Lung (tissue), 17 donors: ENCODE measurements at places on chromosomes 11 and 22. TPM values are rescaled to one million over a fixed set of nuclear protein-coding genes. Genes with fewer than 3 reads are reported as not detected.

DNA sequence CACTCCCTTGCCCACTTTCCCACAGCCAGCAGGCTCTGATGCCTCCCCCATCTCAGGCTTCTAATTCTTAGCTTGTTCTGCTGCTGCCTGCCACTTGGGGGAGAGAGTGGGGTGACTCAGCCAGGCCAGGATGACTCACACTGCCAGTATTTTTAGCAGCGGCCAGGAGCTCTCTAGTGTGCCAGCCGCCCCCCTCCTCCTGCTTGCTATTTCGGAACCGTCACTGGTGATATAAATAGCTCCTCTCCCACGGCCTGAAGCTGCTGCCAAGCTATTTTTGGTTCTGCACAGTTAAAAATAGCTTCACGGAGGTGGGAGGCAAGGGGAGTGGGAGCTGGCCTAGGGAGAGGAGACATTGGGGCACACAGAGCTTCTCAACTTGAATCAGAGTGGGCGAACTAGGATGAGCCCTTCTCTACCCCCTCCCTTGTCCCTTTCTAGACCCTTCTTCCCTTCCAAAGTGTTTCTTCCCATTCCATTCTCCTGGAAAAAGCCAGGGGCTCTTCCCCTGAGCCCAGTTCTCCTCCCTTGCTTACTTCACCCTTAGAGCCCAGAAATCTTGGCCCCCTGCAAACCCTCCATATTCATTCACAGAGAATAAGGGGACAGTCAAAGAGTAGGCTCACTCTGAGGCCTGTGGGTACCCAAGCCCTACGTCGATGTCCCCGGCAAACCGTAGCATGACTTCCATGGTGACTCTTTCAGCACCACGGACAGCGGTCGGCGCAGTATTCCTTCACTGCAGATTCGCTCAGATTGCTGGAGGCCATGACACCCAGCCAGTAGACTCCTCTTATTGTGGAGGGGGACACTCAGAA is 2.5 kb upstream of the NPAS4 start:
- peak; percentile 77 for DNase-seq

GRCh38 chr11:78380615-78381051 is 37.0 kb downstream of the GAB2 start:
- DNase-seq = no peak

DNA sequence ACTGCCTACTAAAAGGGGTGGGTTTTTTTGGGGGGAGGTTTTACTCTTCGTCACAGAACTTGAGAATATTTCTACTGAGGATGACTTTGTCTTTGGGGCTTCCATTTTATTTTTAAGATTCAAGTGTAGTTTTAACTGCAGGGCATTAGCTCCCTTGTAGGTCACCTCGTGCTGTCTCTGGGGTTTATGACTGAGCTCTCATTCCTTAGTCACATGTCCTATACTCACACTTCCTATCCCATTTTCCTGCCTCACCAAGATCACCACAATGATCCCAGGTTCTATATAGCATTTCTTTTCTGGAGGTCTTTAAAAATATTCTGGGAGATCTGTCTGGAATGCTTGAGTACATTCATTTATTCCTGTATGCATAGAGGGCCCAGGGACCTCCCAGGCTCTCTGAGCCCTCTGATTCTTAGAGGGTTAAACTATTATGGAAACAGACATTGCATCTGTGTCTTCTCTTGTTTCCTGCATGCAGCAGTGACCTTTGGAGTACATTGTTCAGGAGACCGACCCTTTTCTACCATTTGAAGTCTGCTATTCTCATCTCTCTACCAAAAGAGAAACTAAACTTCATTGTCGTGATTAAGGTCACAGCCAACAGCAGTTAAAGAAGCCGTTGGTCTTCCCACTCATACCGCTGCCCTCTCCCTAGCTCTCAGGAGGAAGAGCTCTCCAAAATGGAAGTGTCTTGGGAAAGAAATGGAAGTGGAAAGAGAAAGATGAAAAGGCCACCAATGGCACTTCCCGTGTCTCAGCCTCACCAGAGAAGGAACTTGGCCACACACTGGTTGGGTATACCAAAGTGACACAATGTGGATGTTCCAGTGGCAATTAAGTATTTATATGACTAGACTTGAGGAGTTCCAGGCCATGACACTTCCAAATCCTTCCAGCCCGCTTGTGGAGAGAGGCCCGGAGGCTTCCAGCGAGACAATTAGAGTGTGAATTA is 77.5 kb downstream of the ZBTB16 start:
- DNase-seq = peak; percentile 11

GRCh38 chr22:41285820-41286638 is at the start of gene RANGAP1:
RANGAP1 (minus strand) TSS chr22:41286187; CDS start chr22:41281044, 5,143 bp downstream.
- DNase-seq = peak; percentile 100

- DNase-seq = peak; percentile 24
Measured at GRCh38 chr11:113085446-113085845, 124.2 kb downstream of the NCAM1 start.

GRCh38 chr11:23097891-23098290 is 237.6 kb upstream of the CCDC179 start:
- no peak for DNase-seq

- no peak for DNase-seq
Measured at GRCh38 chr22:28802595-28803123, 2.3 kb upstream of the XBP1 start.

DNA sequence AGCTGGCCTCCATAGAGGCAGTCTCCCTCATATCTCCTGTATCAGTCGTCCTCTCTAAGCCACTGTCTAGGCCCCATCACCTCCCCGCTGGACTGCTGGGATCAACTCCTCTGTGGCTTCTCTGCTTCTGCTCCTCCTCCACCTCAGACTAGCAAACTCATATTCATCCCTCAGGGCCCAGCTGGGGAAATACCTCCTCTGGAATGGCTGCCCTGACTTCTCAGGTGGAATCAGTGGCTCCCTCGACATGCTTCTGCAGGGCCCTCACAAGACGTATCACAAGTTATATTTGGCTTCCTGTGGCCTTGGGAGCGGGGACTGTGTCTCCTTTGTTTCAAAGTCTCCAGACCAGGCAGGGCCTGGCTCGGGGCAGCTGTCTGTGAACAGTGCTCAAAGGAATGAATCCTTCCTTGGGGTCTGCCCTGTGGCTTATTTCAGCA is 10.0 kb downstream of the SLC29A2 start:
- no peak for DNase-seq

DNA sequence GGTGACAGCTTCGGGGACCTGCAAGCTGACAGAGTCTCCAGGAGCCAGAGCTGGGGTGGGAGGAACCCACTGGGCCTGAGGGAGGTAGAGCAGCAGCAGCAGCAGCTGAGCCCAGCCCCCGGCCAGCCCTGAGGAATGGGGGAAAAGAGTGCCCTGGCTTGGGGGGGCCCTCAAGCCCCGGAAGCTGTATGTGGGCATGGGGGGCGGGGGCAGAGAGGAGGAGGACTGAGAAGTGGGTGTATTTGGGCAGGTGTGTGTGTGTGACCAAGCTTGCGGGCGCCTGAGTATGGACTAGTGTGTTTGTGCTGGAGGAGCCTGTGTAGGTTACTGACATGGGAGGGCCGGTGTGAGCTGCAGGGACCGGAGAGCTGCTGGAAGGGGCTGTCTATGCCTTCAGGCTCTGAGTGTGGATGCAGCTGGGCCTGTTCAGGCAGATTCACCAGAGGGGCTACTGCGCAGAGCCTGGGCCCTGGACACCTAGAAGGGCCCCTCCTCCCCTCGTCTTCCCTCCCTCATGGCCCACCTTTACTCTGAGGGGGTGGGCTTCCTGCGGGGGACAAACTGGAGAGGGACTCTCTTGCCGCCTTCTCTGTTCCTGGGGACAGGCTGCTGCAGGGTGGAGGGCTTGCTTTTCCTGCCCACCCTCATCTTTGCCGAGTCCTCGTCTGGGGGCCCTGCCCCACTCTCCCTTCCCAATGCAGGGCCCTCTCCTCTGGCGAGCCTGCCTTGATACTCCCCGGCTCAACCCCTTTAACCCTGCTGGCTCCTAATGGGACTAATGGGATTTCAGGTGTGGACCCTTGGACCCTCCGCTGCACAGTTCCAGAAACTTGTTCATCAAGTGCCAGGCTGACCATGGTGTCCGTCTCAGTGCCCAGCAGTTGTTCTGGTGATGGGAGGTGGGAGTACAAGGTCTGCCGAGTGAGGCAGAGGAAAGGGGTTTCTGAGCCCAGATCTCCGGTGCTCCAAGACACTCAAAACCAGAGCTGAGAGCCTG is 28.2 kb downstream of the ST3GAL4 start:
- DNase-seq = no peak

DNA sequence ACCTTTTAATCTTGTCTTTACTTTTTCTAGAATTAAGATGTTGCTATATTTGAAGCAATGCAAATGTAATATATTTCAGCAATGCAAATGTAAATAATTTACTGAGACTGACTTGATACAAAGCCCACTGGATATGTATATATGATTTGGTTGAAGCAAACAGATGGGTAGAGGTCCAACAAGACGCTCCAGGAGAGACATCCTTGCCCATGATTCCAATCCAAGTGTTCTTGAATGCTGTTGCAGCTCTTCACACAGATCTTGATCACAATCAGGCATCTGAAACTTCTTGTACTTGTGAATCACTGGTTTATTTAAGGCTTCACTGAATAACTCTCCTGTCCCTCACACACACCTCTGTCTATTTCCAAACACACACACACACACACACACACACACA is 507.0 kb downstream of the LRRC4C start:
- DNase-seq = no peak

DNA sequence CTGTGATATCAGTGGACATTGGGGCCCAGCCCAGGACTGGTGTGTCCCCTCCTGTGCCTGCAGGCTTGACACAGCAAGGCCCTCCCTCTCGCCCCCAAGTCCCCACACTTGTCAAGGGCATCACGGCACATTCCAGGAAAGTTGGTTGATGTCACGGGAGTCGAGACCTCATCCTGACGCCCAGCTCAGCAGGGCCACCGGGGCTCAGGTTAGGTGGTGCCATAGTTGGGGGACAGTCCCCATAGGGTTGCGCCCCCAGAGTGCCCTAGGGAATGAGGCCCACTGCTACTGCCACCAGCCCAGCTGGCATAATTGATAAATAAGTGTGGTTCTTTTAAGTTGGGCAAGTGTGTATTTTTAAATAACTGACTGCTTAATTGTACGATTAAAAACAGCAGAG is 28.3 kb upstream of the GRAMD4 start:
- no peak for DNase-seq

DNA sequence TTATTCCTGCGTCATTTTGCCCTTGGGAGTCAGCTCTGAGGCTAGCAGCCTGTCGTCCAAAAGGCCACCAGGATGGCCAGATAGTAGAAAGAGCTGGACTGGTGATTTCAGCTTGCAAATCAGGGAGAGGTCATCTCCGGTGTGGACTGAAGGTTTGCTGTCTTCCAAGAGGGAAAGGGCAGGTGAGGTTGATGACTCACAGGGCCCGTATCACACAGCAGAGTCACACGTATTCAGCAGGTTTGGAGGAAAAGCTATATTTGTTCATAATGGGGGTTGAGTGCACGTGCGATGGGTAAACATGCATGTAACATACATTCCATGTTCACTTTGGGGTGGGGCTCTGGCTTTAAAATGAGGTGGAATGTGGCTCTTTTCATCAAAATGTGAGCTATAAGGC is 25.6 kb downstream of the MRPL21 start:
- DNase-seq = no peak

DNA sequence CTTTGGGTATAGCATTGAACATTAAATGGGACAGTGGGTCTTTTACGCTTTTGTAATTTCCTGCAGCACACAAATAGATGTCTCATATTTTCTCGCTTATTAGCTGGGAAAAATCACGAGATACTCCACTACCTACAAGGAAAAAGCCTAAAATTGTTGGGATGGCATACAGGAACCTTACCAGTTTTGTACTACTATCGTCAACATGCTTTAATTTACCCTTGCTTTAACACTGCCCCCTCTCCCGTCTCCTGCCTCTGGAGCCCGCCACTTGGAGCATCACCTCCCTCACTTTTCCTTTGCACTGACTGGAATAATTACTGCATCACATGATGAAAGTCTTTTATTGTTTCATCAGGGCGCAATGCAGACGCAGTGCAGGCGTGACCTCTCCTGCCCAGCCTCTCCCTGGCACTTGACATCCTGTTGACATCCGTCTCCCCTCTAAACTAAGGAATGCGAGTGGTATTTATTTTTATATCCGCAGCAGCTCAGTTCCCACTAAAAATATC is 1.0 kb upstream of the FNBP4 start:
- DNase-seq = peak; percentile 91

GRCh38 chr11:12180257-12181205 is 70.1 kb downstream of the MICAL2 start:
- DNase-seq = no peak

- no peak for DNase-seq
Measured at GRCh38 chr11:88178191-88178590, 2.9 kb upstream of the RAB38 start.

The DLG2 gene
- 24.1 TPM for total RNA-seq

The GNAZ gene
- 3.6 TPM for total RNA-seq

The OR8A1 gene
- not detected for total RNA-seq

The POGLUT3 gene
- total RNA-seq = 27.8 TPM

The F2 gene
- 0.40 TPM for total RNA-seq

The OR9I1 gene
- not detected for total RNA-seq

The A4GALT gene
- total RNA-seq = 24.8 TPM

The TSSK2 gene
- total RNA-seq = not detected

The SERHL2 gene
- 2.7 TPM for total RNA-seq

The TEF gene
- total RNA-seq = 8.3 TPM
